NCI-H187 treated with DMSO at 0.1 percent for 48 hours (cell line): ENCODE measurements at places on chromosomes 11 and 22.

- no peak for DNase-seq
Measured at GRCh38 chr11:60334005-60334620, 7.1 kb downstream of the MS4A6E start.

- DNase-seq, result no peak
Measured at GRCh38 chr22:47839595-47840227, 1077.3 kb downstream of the TBC1D22A start.

DNA sequence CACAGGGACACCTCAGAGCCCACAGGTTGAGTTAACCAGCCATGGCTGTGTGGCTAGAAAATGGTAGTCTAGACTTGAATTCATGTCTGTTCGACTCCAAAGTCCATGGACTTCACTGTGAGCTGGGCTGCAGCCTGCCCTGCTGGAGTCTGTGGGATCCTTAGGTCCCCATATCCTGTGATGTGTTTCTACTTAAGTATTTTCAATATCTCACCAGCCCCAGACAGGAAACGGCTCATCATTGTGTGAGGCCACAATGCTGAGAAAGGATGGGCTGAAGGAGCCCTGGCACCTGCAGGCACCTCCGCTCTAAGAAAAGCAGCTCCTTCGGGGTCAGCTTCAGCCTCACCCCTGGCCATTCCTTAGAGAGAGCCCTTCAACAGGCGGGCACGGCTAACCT, 93.1 kb downstream of the NAT10 start:
- no peak for DNase-seq

DNA sequence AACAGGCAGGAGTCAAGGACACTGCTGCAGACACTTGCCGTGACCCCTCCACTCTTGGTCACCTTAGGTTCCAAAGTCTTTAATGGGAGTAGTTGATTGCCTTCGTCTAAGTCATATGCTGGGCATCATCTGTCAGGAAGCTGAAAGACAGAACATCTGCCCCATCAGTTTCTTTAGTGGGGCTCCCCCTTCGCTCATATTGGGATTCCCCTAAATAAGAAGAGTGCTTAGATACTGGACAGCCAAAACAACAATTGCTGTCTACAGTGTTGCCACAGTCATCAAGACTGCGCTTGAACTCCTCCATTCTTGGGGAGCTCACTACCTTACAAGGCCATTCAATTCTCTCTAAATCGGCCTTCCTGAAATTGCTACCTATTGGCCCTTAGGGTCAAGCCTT, 58.5 kb downstream of the UBASH3B start:
- no peak for DNase-seq

- DNase-seq, result no peak
Measured at GRCh38 chr22:18091478-18091877, 13.7 kb downstream of the PEX26 start.

DNA sequence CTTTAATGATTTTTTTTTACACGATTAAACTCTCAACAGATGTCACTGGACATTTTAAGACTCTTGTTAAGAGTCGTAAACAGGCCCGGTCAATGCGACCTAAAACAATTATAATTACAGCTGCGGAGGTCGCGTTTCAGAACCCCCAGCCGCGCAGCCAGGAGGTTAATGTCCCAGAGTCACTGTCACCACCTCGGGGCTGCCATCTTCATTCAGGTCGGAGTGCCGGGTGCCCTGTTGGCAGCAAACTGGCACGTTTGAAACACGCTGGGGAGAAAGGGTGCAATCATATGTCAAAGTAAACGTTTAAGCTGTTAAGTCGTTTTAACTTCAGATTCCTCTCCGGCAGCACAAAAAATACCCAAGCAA, 711 bp upstream of the PHF21B start:
- no peak for DNase-seq

DNA sequence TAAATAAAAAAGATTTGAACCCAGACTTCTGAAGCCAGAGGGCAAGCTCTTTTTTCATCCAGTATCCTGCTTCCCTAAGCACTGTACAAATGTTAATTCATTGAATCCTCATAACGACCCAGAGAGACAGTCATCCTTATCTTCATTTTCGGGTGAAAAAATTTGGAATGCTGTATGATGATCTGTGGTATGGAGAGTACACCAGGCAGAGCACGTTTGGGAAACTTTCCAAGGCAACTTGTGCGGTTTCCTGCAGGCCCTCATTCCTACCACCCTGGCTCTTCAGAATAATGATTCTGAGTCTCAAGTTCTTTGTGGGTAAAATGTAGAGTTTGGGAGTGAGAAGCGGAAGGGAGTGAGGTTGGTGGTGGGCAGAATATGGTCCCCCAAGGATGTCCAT, 177.9 kb upstream of the CADM1 start:
- DNase-seq, result no peak

DNA sequence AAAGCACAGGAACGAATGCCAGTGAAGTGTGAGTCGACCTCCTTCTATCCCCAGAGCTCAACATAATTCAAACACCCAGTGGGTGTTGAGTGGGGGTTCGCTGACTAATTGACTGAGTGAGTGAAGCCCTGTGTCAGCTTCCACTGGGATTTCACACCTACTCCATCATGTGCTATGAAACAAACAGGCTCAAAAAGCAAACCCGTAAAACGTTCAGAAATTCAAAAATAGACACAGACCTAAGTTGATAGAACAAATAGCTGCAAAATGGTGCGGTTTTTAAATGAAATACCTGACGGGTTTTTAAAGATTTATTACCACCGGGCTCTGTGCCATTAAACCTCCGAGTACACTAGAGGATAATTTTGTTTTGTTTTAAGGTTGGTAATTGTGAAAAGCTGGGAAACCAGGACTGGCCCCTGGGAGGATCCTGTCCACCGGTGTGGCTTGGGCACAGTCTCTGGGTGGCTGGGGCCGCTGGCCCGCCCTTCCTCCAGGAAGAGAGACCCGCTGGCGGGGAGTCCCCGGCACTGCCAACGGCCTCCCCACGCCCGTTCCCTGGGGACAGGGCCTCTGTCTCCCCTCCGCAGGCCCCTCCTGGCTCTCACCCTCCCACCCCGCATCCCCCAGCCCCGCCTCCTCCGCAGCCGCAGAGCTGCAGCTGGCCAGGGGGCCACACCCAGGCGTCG, 13.6 kb downstream of the KCNJ5 start:
- DNase-seq, result no peak

- DNase-seq, result no peak
Measured at GRCh38 chr11:25057861-25058260, 561.0 kb downstream of the LUZP2 start.

DNA sequence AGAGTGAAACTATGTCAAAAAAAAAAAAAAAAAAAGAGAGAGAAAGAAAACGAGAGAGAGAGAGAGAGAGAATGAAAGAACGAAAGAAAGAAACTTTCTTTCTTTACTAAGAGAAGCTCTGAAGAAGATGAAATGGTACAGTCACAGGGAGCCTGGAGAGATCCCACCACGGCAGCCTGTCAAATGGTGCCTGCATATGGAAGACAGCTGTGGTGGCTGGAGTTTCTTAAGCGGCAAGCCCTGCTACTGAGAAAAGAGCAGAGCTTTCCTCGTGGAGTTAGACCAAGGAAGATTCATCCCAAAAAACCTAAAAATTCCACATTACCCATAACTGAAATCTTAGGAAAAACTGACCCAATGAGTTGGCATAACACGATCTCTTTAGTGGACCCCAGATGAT, 66.7 kb downstream of the MICAL3 start:
- DNase-seq, result no peak

GRCh38 chr11:19995145-19995544, 165.1 kb downstream of the DBX1 start:
- no peak for DNase-seq

- DNase-seq, result no peak
Measured at GRCh38 chr11:111088847-111089355, 156.6 kb upstream of the POU2AF2 start.

DNA sequence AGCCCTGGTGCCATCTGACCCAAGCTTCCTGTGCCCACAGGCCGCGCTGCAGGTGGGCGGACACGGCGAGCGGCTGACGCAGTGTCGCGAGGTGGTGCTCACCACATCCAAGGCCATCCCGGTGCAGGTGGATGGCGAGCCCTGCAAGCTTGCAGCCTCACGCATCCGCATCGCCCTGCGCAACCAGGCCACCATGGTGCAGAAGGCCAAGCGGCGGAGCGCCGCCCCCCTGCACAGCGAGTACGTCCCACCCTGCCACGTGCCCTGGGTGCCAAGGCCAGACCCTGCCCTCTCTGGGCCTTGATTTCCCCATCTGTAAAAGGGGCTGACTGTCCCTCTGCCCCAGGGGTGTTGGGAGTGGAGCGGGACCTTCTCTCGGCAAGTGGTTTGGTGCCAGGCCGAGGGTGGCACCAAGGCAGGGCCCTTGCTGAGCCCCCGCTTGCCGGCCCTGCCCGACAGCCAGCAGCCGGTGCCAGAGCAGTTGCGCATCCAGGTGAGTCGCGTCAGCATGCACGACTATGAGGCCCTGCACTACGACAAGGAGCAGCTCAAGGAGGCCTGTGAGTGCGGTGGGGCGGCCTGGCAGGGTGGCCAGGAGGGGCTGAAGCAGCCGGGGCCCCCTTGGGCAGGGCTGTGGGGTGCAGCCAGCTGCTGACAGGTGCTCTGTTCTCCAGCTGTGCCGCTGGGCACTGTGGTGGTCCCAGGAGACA, 5.9 kb upstream of the MDK start:
- DNase-seq, result no peak

DNA sequence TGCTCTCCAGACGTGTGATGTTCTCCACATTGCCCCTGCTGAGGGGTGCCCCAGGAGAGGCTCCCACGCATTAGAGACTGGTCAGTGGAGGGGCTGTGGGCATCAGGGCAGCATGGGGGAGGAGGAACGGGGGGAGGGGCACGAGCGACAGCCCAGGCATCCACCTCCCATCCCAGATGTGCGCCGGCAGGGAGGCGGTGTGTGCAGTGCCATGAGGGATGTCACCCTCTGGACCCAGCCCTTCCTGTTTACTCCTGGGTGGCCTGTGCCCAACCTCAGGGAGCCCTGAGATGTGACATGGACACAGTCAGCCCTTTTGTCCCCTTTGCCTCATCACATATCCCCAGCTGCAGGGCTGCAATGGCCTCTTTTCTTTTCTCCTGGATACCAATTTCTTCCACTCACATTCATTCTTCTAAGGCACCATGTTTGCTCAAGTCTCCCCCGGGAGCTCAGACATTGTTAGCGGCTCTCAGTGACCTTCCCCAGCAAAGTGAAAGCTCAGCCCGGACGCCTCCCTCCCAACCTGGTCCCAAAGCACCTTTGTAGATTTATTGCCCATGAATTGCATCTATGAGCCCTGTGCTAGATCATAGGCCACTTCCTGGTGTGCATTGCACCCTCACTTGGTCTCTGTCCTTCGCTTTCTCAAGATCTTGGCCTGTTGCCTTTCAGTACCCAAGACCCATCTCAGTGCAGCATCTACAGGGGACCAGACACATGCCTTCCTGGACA, 150.6 kb downstream of the CEP164 start:
- DNase-seq, result no peak

DNA sequence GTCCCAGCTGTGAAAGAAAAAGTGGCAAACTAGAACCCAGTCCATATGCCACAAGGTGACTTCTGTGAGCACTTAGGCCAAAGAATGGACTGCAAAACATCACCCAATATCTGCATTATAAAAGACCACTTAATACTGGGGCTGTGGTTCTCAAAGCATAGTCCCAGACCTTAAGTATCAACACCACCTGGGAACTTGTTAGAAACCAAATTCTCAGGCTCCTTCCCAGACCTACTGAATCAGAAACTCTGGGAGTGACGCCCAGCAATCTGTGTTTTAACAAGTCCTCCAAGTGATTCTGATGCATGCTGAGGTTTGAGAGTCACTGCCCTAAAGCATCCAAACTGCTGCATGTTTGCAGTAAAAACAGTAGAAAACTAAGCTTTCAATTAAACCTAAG, 81.3 kb downstream of the SERGEF start:
- no peak for DNase-seq
